Upper lobe of right lung (tissue), 1 donor: ENCODE measurements at places on chromosomes 2 and 18. TPM values are rescaled to one million over a fixed set of nuclear protein-coding genes. Genes with fewer than 3 reads are reported as not detected.
A peak's percentile ranks its signal among the peaks of the same experiment; 100 is the strongest.

Gene FHOD3
- 1.9 TPM for total RNA-seq

Gene CPO
- not detected for total RNA-seq

Gene AGAP1
- 33.4 TPM for total RNA-seq

- DNase-seq, result no peak
Measured at GRCh38 chr18:3857544-3857943, 407.6 kb downstream of the TGIF1 start.

- peak; percentile 51 for DNase-seq
Measured at GRCh38 chr2:239822146-239822831, 202.9 kb downstream of the NDUFA10 start.

- DNase-seq, result no peak
Measured at GRCh38 chr2:47690132-47690531, 92.8 kb upstream of the MSH6 start.

DNA sequence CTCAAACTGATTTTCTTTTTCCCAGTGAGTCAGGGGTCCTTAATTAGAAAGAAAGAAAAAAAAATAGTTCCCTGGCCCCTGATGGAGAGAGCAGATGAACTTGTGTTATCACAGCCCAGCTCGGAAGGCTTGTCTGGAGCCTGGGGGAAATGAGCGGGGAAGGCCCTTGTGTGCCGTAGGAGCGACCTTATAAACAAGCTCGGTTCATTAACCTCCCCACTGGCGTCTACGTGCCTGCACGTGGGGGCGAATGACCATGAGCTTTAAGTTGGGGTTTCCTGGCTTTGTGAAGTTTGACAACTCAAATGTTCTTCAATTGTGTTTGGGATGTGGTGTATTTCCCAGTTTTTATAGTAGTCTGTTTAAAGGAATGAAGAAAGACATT is 69.5 kb downstream of the EPAS1 start:
- no peak for DNase-seq

- no peak for DNase-seq
Measured at GRCh38 chr2:176818617-176819016, 394.0 kb upstream of the HNRNPA3 start.

DNA sequence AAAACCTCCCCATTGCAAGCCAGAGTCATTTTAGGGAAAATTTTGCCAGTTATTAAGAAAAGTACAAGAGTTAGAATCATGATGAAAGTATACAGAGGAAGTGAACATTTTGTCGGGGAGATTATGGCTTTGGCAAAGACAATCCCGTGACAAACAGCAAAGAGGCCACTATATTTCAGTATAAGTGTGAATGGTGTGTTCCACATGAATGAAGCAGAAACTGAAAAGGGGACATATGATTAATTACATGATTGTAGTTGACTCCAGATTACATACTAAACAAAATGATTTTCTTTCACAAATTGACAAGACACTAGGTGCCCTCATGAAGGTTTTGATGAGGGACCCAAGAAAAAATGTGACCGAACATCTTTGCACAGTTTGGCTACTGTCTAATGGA is 42.0 kb downstream of the SP140 start:
- no peak for DNase-seq

GRCh38 chr2:28600181-28600580 is 104.3 kb downstream of the PLB1 start:
- no peak for DNase-seq

- DNase-seq, result no peak
Measured at GRCh38 chr2:145325485-145325884, 805.6 kb upstream of the ZEB2 start.

DNA sequence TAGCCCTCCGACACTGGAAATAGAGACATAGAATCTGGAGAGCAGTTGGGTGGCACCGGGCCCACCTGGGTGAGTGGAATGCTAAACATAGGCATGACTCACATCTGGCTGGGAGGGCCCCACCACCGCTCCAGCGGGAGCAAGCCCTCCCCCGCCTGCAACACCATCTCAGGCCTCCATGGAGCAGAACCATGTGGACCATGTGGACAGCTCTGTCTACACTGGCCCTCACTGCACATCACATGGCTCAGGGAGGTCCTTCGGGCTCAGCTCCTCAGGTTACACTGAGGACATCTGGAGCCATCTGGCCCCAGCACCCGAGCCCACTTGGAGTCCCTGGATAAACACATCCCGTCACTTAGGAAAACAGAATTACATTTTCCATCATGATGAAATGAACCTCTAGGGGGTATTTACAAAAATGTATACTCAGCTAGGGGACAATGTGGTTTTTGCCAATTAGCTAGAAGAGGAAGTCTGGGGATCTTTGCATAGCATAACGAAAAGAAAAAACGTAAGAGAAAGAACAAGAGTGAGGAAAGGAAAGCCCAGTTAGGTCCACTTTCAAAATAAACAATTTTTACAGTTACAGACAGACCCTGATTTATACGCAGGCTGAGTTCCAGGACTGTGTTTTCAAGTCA is 30.7 kb upstream of the MLPH start:
- peak; percentile 58 for DNase-seq

DNA sequence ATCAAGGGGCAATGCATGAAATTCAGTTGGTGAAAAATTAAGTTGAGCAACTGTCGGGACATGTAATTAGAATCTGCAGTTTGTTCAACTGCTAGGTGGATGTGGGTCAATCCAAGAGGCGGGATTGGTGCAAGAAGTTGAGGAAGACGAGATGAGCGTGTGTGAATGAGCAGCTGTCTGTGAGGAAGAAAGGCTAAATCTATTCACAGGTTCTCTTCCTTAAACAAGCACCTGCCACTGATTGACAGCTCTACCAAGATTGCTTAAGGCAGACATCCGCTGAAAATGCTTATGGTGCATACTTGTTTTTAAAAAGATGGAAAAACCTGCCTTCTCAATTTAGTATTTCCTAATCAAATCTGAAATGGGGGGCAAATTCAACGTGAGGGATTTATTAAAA is 323.4 kb upstream of the THUMPD2 start:
- DNase-seq, result no peak

- DNase-seq, result no peak
Measured at GRCh38 chr2:147810883-147811765, 33.7 kb upstream of the ACVR2A start.
